ENCODE measurements at places on chromosomes 7 and 10.

- no peak for DNase-seq
These were observed 147.8 kb upstream of the GPR22 start for GRCh38 chr7:107322015-107322414.

DNA sequence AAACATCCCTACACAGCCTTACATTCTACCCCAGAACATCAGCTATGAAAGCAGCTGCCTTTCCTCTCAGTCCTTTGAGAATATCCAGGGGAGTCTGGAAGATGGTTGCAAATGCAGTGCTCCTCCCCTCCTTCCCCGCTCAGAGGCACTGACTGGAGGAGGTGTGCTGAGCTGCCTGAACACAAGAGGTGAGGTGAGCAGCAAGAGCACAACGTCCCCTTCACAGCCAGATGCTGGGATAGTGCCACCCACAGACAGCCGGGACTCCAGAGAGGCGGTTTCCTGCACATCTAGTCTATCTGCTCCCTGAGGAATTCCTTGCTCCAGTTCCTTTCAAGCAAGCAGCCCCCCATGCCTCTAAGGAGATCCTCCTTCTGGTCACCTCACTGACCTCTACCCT lies 74.2 kb downstream of the EZH2 start:
- no peak for DNase-seq

- no peak for DNase-seq
These were observed 438.0 kb upstream of the NFE2L3 start for GRCh38 chr7:25714013-25714412.

DNA sequence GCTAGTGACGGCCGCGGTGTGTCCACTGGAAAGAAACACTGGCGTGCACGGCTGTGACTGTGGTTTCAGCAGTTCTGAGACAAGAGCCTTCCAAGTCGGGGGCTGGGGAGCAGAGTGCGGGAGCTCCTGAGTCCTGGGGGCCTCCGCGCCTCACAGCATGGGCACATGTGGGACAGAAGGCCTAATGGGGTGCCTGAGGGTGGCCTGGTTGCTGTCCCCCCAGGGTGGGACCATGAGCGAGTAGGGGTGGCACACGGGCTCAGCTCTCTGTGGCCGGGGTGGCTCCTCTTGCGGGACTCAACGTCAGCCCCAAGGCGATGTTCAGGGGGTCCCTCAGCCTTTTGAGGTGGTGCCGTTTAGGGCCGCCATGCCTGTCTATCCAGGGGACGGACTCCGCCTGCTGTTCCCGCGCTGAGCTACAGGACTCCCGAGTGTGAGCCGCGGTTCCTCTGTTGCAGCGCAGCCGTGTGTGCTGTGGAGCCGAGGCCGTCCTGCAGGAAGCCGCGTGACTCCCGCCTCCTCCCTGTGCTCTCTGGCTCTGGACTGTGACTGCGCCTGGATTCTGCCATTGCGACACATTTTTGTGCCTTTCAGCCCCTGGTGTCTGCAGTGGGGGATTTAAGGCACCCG lies 23.5 kb upstream of the CHST12 start:
- no peak for DNase-seq

- DNase-seq = no peak
These were observed 84.4 kb upstream of the TNS3 start for GRCh38 chr7:47666164-47666862.

DNA sequence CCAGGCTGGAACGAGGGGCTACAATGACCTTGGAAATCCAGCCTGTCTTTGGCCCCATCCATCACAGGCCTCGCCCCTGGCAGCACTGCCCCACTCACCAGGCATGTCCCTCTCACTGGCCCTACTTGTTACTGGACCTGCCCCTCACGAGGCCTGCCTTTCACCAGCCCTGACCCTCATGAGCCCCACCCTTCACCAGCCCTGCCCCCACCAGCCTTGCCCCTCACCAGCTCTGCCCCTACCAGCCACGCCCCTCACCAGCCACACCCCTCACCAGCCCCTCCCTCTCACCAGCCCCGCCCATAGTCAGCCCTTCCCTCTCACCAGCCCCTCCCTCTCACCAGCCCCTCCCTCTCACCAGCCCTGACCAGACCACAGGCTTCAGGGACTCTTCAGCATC lies 57.8 kb downstream of the COL26A1 start:
- DNase-seq = no peak

GRCh38 chr7:106015381-106016218 lies 52.5 kb downstream of the CDHR3 start:
- DNase-seq = no peak

Data from HCT116 (cell line).